ENCODE measurements at places on chromosomes 12 and 14.

- DNase-seq = no peak
These were observed 9.8 kb upstream of the SERPINA5 start for GRCh38 chr14:94571395-94571794.

DNA sequence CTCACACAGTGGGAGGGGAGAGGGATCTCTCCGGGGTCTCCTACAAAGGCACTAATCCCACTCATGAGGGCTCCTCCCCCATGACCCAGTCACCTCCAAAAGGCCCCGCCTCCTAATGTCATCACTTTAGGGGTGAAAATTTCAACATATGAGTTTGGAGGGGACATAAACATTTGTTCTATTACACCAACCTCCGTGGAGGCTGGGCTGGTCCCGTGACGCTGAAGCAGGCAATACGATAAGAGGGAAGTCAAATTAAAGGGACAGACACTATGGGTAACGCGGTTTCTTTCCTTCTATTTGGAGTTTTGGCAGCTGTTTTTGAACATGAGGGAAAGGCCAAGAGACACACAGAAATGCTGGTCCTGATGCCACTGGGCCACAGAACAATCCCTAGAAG lies 175.7 kb upstream of the VASH1 start:
- DNase-seq = no peak

GRCh38 chr14:106837870-106838269 lies 1311.5 kb downstream of the TMEM121 start:
- DNase-seq = no peak

DNA sequence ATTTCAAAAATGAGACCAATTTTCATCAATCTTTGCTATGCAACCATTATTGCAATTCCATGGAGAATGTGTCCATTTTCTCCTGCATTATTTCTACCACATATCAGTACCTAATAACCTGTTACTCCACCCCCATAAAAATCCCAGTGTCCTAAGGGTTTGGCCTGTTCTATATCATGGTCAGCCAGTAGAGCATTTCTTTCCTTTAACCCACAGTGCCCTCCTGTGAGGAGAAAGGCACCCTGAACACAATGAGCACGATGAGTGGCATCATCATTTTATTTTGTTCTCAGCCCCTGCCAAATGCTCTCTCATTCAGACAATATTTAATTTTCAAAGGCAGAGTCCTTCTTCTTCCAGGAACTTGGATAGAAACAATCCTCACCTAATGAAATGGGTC lies 11.6 kb upstream of the IFNG-AS1 start:
- no peak for DNase-seq

- DNase-seq = no peak
These were observed 30.0 kb upstream of the WSCD2 start for GRCh38 chr12:108099073-108099472.
